ENCODE measurements at places on chromosomes 6 and 20.

DNA sequence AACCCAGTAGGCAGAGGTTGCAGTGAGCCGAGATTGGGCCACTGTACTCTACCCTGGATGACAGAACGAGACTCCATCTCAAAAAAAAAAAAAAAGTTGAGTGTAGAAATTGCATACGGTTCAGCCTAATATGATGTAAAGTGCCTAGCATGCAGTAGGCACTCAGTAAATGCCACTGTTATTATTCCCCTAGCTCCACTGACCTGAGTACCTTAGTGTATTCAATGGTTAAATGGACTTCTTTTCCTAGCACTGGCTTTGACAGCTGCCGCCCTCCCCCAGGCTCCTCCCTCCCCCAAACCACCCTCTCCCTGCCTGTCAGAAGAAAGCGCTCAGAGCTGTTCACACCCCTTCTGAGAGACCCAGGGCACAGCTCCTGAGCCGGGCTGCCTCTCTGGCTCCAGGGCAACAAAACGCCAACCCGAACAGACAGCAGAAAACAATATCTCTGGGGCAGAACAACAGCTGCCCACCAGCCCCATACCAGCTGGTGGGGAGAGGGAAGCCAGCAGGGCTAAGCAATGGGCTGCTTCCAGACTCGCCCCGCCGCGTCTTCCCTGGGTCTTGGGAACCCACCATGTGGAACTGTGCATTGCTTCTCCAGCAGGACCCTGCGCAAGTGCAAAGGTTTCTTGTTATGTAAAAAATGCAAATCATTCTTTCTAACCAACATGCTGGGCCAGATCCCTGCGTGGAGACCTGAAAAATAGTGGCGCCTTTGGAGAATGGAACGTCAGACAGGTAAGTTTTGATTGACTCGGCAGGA lies 4.5 kb downstream of the CPNE5 start:
- DNase-seq = no peak

DNA sequence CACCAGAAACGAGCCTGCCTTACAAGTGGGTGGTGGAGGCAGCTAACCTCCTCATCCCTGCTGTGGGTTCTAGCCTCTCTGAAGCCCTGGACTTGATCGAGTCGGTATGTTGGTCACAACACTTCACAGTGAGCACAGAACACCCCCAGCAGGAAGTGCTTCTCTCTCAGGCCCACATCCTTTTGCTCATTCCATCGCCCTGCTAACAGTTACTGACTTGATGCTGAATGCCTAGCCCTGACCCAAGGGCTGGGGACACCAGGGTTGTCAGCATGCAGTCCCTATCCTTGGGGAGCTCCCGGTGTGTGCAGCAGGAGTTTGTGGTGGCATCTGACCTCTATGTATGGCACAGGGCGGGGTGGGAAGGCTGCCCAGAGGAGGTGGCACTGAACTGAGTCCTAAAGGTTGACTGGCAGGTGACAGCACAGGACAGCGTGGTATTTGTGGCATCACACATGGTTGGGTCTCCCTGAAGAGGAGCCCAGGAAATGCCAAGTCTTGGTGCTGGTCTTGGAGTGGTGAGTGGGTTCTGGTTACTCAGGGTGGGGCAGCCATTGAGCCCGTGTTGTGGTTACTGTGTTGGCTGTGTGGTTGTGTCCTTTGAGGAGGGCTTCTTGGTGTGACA lies 26.7 kb downstream of the GTSF1L start:
- no peak for DNase-seq

DNA sequence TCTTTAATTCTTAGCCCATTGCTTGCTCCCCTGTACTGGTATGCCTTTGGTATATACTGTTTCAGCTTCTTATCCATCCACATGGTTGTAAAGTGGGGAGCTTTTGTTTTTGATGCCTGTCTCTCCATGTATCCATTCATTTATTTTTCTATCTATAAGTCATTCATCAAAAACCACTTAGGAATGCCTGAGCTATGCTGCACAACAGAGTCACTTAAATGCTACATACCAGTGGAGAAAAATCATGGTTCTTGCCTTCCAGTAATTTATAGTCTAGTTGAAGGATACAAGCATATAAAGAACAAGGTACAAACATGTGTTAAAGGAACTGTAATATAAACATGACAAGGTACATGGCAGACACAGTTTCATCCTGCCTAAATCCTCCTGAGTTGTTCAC lies 347.3 kb downstream of the NRN1 start:
- DNase-seq = no peak

DNA sequence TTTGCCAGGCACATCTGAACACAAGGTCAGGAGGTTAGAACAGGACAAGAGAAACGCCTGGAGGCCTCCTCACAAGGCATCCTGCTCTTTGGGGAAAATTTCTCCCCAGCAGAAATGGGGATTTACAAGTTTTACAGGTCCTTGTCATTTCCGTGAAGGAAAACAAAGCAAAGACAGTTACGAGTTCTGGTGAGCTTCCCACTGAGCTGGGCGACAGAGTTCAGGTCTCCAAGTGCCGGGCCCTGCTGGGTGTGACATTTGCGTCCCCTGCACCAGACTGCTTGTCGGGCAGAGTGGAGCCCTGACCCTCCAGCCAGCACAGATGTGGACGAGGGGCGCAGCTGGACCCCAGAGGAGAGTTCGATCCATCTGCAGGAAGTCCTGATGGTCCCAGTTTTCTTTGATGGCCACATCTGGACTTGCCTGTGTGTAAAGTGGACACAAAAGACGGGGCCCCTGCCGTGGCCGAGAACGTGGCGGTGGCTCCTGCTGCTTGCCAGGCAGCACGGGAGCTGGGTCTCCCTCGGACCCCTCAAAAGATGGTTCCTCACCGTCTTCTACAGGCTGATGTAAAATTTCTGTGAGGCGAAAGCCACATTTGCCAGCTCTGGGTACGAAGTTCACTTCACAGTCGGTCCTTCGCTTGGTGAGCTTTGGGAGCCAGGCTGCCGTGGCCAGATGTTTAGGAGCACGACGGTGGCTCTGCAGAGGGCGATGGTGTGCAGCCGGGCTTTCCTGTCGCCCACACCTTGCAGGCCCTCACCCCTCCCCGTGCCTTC lies 5.2 kb upstream of the ADRM1 start:
- DNase-seq = no peak

DNA sequence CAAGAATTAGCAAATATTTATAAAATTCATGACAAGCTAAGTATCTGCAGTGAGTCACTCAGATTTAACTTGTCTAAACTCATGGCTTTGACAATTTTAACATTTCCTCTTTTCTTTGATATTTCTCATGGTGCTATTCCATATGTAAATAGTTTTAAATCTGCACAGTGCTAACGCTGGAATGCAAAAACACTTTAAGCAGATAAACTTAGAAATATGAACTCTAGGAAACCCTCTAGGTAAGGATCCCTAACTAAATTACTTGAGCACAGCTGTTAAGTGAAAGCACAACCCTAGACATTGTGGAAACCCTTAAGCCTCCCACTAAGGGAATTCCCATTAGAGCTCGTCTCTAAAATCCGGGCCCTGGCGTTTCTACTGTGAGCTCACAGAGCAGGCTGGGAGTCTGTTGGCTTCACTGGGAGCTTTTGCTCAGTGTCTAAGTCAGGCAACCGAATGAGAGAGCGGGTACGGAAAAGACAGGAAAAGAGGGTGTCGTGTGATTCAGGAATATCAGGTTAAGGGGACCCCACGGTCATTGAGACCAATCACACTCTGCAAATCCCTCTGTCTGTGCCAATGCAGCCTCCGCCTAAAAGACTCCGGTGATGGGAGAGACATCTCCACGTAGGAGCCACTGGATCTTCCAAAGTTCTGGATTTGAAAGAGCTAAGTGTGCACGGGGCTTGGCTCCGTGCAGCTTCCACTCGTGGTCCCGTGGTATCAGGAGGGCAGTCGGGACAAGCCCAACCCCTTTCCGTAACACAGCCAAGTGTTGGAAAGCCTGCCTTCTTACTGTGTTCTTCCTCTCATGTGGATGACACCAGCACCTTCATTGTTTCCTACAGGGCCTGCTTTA lies 112.3 kb upstream of the RPS6KA2 start:
- no peak for DNase-seq

DNA sequence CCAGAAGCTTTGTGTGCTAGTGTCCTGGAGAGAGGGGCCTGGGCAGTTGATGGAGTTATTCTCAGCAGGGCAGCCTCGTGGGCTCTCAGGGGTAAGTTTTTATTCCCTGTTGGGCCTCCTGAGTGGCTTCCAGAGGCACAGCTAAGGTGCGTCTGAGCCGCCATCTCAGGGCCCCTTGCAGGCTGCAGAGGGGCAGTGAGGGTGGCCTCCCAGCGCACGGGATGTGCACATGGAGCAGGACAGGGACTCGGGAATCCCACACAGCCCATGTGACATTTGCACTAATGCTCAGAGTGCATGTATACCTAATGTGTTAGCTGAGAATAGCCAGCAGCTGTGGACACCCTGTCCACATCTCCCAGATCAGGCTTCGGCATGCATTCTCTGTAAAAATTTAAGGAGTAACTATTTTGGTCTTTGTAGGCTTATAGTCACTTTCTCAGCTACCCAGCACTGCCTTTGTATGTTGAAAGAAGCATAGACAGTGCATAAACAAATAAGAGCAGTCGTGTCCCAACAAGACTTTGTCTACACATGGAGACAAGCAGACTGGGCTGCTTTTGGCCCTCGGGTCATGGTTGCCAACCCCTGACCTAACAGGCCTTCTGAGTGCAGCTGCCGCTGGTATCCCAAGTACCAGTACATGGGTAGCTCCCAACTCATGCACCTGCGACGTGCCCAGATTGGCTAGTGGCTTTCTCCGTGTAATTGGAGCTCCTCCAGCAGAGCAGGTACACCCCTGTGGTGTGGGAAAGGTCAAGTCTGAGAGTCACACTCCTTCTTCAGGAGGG lies 18.6 kb upstream of the CST9L start:
- no peak for DNase-seq

DNA sequence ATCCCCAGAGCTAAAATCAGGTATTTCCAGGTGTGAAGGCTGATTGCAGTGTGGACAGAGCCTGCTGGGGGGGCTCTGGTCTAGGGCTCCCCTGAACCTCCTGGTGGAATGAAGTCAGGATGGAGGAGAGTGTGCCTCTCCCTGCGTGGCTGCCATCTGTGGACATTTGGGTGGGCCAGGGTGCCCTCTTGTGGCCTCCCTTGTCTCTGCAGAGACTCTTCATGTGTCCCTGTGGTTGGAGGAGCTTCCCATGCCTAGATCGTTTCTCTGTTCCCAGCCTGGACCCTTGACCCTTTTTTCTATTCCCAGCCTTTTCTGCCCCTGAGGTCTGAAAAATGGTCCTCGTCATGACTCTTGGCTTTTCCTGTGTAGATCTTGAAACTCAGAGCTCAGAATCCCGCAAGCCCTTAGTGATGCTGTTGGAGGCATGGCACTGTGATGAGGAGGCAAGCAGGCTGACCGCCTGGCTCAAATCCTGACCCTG lies 9.9 kb upstream of the PSMF1 start:
- peak; percentile 40 for DNase-seq

DNA sequence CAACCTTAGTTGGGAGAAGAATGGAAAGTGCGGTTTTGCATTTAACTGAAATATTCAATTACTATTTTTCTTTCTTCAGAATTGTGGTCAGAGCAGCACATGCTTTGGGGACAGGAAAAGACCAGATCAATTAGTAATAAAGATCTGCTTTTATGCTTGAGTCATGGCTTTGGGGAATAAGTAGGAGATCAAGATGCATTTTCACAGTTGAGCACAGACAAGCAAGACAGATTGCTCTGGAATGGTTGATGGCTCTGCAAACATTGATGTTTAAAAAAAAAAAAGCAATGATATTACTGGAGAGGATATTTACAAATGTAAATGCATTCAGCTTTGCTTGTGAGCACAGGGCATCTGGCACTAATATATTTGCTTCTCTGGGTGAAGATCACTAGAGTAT lies 224.4 kb upstream of the SASH1 start:
- DNase-seq = no peak

DNA sequence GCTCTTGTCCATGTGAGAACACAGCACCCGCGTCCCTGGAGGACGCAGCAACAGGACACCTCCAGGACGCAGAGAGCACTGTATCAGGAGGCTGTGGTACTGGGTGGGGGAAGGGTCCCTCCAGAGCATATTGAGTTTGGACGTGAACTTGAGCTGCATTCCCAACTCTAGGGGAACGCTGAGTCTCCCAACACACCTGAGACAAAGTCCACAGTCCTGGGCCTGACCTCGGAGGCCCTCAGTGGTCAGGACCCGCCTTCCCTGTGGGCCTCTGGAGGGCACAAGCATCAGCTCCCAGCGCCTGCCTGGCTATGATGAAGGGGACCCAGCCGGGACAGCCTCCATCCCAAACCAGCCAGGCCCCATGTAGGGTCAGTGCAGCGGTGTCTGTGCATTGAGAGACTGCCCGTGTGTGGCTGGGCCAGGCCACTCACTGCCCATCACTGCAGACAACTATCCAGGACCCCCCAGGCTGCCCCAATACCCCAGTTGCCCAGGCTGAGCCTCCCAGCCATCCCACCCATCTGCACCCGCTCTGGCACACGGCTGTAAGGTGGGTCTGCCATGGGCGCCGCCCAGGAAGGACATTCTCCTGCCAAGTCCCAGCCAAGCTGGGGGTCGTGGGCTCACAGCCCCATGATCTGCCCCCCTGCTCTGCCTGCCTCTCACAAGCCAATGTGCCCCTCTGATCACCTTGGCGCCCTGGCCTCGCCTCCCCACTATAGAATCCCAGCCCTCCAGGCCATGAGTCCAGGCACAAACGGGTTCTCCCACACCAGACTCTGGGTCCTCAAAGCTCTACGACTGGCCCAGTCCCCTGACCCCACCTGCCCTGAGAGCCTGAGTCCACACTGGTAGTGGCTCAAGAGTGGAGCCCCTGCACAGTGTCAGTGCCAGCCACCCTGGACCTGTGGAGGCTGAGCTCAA lies 115.7 kb downstream of the TAF4 start:
- DNase-seq = peak; percentile 25

GRCh38 chr20:3158968-3159431 lies 665 bp downstream of the FASTKD5 start:
- no peak for DNase-seq

DNA sequence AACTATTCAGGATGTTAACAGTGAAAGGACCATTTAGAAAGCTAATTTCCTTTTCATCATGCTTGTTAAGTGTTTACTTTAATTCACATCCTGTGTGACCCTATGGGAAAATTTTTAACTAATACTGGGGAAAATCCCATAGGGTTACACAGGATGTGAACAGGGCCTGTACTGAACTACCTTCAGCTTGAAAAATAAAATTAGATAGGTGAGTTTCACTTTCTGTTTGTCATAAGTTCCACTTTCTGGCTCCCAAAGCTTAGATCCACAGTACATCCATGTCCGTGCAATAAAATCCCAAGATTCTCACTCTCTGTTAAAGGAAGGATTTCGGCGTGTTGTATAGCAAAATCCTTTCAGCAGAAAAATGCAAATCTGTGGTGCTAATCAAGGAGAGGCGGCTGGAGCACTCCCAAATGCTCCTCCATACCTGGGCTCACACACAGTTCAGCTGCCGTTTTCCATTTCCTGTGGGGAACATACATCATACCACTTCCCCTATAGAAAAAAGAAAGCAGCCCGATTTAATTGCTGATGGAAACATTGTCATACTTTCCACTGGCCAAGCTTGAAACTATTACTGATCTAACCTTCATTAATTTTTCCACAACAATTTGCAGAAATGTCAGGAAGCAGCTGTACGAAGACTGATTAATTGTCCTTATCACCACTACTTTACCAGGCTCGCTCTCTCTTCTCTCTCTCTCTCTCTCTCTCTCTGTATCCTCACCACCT lies 125.2 kb downstream of the HIVEP2 start:
- peak; percentile 29 for DNase-seq

Measured in activated CD4-positive, CD25-positive, alpha-beta regulatory T cell treated with anti-CD3 and anti-CD28 coated beads, Interleukin-2, amount 50 U/mL, for 72 hours (primary cell).